ENCODE measurements at places on chromosomes 5 and 9.
A peak's percentile ranks its signal among the peaks of the same experiment; 100 is the strongest.

DNA sequence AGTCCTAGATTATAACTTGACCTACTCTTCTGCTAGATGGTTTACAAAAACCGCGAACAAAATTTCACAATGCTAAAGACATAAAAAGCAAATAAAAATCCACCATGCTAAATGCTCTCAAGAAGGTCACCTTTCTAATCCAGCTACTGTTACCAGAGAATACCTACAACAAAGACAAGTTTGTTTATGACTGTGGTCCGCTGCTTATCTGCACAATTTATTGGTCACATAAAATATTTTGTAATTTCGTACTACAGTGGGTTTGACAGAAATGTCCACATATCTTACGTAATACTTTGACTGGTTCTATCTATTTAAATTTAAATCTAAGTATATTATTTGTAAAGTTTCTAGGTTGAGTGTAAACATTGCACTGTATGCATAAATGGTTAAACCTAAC is 257.6 kb upstream of the ZNF608 start:
- DNase-seq = no peak

- no peak for DNase-seq
Observed at GRCh38 chr5:1551426-1552301, 27.9 kb upstream of the LPCAT1 start.

DNA sequence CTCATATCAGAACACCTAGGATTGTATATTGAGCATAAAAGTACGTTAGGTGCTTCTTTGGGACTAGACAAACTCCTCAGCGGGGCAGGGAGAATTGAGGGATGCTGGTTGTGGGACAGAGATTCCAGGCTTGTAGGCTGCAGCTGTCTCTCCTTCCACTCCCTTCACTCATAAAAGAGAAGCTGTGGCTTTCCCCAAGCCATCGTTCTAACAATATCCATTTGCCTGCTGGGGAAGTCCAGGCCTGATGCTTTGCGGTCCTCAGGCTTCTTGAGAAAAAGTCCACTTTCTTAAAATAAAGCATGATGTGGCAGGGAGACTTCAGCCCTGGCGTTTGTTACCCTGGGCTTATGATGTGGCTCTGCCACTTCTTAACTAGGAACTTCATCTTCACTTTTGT is 129.3 kb upstream of the OSMR start:
- no peak for DNase-seq

DNA sequence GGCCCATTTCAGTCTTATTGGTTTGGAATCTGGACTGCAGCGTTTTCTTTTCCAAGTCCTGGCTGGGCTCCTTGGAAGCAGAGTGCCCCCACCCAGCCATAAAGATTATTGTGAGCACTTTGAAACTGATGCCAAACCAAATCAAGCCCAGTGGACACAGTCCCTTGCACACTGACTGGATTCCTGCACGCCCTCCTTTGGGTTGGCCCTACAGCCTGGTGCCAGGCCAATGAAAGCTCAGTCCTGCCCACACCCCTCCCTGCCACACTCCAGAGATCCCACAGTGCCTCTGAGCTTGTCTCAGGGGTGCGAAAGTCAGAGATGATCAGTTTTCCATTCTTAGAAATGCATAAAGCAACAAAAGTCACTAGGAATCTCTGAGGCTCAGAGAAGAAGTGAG is 181.9 kb downstream of the CETN3 start:
- DNase-seq = no peak

GRCh38 chr5:27144456-27144855 is 106.1 kb upstream of the CDH9 start:
- no peak for DNase-seq

DNA sequence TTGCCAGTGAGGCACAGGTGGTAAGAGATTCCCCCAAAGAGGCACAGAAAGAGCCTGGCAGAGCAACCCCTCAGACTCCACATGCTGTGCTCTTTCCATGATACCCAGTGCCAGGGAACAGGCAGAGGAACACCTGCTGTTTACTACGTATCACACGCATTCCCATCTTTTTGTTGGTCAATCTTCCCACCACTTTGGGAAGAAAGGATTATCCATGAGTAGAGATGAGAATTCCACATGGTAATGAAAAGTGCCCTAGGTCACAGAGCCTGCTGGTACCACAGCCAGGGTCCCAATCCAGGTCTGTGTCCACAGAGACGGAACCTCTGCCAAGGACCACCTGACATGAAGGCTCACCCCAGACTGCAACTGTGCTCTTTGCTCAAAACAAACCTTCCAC is 86.6 kb downstream of the LHFPL2 start:
- no peak for DNase-seq

GRCh38 chr5:102529031-102529430 is 30.2 kb upstream of the SLCO6A1 start:
- DNase-seq = no peak

DNA sequence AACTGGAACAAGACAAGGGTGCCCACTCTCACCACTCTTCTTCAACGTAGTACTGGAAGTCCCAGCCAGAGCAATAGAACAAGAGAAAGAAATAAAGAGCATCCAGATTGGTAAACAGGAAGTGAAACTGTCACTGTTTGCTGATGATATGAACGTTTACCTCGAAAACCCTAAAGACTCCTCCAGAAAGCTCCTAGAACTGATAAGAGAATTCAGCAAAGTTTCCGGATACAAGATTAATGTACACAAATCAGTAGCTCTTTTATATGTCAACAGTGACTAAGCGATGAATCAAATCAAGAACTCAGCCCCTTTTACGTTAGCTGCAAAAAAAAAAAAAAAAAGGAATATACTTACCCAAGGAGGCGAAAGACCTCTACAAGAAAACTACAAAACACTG is 306.6 kb downstream of the PLK2 start:
- DNase-seq = no peak

- DNase-seq = no peak
Observed at GRCh38 chr9:15221746-15222145, 85.3 kb downstream of the TTC39B start.

DNA sequence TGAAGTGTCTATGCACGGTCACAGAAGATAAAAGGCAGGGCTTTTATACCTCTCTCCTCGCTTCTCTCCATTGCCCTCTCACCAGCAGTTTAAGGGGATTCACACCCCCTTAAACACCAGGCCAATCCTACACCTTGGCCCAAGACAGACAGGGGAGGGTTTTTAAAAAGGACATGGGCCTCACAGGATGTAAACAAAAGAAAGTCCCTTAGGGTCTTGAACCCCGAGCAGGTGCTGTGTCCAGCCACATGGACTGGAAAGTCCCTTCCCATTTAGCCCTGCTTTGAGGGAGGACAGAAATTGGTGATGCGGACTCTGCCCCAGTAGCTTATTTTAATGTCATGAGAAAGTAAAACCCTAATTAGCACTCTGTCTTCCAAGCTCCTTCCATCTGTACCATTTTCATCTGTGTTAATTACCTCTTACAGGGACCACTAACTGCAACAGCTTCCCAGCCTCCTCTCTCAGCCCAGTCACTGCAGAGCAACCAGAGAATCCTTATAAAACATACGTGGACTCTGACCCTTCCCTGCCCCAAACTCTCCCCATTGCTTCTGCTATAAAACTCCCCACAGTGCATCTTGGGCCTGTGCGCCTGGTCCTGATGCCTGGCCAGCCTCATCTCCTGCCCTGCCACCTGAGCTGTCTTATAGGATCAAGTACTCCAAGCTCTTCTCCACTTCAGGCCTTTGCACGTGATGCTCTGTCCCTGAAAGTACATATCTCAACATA is 16.7 kb downstream of the WHRN start:
- no peak for DNase-seq

- no peak for DNase-seq
Observed at GRCh38 chr5:137365126-137365865, 133.8 kb downstream of the SPOCK1 start.

DNA sequence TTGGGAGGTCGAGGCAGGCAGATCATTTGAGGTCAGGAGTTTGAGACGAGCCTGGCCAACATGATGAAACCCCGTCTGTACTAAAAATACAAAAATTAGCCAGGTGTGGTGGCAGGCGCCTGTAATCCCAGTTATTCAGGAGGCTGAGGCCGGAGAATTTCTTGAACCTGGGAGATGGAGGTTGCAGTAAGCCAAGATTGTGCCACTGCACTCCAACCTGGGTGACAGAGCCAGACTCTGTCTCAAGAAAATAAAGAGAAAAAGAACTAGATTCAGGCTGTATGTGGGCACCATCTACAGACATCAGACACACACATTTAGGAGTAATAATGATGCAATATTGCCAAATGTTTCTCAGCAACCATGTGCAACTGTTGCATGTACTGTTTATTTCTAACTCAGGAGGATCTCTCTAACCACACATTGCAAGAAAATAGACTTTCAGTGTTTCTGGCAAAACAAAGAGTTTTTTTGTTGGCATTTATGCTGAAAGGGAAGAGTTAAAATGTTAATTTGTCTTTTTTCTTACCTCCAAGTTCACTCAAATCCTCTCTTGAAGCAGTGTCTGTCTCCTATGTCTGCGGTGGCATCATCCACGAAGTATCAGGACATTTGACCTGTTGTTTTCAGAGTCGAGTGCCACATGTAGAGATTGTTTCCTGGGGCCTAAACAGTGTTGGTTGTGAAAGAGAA is 5.1 kb upstream of the ORM1 start:
- DNase-seq = peak; percentile 46

- no peak for DNase-seq
Observed at GRCh38 chr5:135190416-135191083, 156.5 kb upstream of the PITX1 start.

- no peak for DNase-seq
Observed at GRCh38 chr5:65326922-65327321, 154.8 kb downstream of the ADAMTS6 start.

GRCh38 chr5:31811210-31811609 is 172.3 kb downstream of the PDZD2 start:
- no peak for DNase-seq

DNA sequence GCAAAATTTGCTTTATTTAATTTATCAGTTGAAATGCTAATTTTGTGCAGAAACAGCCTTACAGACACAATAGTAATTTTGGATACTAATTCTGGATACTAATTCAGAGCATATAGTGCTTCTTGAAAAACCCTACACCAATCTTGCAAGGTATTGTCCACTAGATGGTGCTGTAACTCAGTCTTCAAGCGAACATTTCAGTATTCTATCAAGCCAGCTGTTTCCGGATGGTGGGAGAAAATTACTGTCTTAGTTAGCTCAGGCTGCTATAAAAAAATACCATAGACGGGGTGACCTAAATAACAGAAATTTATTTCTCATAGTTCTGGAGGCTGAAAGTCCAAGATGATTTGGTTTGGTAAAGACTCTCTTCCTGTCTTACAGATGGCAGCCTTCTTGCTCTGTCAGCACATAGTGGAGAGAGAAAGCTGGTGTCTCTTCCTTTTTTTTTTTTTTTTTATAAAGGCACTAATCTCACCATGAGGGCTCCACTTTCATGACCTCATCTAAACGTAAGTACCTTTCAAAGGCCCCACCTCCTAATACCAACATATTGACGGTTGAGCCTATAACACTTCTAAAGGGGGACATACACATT is 1306.5 kb upstream of the CDH9 start:
- DNase-seq = no peak

- no peak for DNase-seq
Observed at GRCh38 chr9:134034215-134035040, 9.1 kb downstream of the BRD3OS start.

DNA sequence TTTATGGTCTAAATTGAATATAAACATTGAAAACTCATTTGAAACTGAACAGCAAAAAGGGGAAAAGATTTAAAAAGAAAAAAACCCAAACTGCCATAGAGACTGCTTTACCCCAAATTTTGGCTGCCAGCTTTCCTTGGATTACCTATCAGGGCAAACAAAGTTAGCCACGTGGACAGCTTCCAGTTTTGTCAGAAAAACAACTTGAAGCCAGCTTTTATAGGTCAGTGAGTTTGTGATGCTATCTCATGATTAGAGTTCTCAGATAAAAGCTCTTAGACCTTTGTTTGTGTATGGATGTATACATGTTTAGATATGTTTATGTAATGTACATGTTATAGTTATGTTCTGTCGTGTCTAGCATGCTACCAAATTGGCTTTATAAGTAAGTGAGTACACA is 16.1 kb downstream of the FBP2 start:
- DNase-seq = no peak

GRCh38 chr9:31588006-31588405 is 796.4 kb upstream of the ACO1 start:
- DNase-seq = no peak

- DNase-seq = no peak
Observed at GRCh38 chr5:27652505-27652904, 614.1 kb upstream of the CDH9 start.

DNA sequence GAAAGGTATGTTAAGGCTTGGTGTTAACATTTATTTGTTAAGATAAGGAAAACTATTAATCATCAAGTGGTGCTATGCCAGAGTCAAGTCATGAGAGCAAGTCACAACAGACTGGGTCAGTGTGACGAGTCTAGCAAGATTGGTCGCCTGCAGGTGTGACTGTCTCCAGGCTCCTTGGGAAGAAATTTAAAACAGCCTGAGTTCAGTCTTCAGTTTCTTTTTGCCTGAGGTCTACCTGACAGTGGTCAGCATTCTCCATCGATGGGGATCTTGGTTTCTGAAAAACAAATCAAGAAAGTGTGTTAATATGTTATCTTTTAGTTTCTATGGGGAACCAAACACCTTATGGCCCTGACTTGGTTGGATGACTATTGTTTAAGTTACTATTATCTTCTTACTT is 56.3 kb downstream of the CETN3 start:
- DNase-seq = no peak

DNA sequence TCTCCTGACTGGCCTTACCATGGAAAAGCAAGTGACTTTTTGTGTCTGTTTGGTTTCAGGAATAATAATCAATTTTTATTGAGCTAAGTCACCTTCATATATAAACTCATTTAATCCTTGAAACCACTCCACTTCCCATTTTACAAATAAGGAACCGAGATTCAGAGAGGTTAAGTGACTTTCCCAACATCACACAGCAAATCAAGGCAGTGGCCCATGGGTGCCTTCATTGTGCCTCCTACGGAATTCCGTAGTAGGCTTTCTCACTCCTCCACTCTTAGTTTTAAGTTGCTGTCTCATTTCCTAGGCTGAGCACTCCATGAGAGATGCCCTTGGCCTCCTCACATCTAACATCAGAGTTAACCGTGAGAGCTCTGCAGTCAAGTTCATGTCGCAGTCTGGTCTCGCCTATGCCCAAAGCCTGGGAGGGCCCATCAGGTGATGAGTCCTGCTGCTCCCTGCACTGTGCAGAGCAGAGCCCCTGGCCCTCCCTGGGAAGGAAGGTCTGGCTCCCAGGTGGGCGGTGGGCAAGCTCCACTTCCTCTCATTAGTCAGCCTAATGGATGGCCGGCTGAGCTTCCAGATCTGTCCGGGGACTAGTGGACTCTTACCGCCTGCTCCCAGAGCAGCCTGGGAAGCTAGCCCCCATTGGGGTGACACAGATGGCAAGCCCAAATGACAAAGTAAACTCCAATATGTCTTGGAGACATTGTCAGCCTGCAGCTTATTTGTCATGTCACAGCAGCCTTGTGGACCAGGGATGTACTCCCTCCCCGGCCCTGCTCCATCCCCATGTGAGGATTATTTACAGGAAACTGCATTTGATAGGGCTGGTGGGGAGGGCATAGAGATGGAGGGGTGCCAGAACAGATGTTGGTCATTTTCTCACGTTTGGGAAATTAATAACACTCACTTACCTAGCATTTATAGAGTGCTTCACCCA is 123.4 kb downstream of the MVB12B start:
- no peak for DNase-seq

All from stimulated activated effector memory CD8-positive, alpha-beta T cell treated with anti-CD3 and anti-CD28 coated beads, Interleukin-12 subunit alpha, Interleukin-12 subunit beta, amount 100 ng/mL, for 72 hours (primary cell).